ENCODE measurements at places on chromosomes 16 and 17.
A peak's percentile ranks its signal among the peaks of the same experiment; 100 is the strongest.

- no peak for DNase-seq
These were observed 746 bp downstream of the GNAO1 start for GRCh38 chr16:56191835-56192634.

- no peak for DNase-seq
These were observed 451.5 kb upstream of the HSBP1 start for GRCh38 chr16:83356266-83356665.

DNA sequence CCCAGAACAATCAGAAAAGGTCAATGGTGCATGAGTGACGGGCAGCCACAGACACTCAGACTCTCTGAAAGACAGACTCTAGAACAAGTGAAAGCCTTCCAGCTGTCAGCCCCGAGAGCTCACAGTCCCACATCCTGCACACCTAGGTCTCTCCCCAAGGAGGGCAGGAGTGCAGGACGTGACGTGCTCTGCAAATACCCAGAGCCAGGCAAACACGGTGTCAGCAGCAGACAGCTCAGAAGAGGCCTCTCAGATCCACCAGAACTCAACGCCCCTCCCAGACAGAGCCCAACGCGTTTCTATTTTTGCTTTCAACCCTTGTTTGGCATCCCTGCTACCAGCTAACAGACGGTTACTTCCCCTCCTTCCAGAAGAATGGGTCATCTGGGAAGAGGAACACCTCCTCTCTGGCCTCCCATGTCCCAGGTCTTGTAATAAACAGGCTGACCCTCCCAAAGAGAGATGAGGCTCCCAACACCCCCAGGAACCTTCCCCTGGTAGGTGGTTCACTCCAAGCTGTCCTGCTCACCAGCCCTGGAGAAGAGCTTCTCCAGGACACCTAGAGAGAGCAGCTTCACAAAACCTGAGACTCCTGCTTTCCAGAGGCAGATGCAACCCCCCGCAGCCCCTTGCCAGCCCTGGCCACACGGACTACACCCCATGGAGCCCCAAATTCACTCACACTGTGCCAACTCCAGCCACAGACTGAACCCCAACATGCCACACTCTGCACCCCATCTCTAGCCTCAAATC, 7.6 kb downstream of the PITPNM3 start:
- no peak for DNase-seq

DNA sequence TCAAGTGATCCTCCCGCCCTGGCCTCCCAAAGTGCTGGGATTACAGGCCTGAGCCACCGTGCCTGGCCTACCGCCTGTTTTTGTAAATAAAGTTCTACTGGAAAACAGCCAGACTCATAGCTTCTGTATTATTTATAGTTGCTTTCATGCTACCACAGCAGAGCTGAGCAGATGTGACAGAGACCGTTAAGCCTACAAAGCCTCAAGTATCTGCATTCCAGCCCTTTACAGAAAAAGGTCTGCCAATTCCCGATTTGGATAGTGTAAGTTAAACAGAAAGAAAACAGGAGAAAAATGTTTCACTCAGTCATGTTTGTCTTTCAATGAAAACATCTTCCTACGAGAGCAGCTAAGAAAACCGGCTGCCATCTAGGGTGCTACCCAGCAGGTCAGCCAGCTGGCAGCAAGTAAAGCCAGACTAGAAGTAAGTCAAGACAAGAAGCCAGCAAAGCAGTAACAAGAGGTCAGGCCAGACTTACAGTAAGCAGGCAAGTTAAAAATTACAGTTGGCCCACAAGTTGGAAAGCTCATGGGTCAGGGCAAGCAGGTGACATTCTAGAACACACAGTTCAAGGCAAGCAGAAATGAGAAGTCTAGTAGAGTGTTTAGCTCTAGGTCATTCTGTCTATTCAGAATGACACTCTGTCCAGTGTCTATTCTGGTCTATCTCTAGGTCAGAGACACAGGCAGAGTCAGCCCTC, 17.7 kb downstream of the NCBP3 start:
- no peak for DNase-seq

DNA sequence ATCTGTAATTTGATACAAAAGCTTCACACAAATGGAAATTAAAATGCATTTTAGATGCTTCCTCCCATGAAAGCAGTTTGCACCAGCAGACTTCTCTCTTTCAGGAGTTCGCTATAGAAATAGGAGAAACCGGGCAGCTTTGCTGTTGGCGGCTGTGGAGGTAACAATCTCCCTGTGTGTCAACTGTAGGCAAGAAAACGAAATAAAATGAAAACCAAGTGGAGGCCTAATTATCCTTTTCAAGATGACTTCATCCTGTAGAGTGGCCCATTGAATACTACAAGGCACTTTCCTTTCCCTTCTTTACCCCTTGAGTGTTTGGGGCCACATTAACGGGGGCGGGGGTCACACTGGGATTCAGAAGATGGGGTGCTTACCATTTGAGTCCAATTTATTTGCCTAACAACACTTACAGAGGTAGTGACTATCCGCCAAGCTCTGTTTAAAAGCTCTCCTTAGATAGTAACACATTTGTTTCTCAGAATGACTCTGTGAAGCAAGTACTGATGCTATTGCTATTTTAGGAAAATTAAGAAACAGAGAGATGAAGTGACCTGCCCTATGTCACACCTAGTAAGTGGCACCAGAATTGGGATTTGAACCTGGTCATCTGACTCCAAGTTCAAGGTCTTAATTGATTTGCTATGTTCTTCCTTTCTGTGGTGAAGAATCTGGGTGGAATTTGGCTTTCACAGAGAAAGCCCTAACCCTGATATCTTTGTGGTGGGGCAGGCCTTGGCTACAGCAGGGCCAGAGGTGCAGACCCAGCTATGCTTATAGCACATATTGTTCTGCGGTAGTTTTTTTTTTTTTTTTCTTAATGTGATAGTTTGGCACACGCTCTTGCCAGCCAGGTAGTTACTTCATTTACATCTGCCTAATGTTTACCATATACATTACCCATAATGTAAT, 125.5 kb upstream of the MPHOSPH6 start:
- DNase-seq = no peak

DNA sequence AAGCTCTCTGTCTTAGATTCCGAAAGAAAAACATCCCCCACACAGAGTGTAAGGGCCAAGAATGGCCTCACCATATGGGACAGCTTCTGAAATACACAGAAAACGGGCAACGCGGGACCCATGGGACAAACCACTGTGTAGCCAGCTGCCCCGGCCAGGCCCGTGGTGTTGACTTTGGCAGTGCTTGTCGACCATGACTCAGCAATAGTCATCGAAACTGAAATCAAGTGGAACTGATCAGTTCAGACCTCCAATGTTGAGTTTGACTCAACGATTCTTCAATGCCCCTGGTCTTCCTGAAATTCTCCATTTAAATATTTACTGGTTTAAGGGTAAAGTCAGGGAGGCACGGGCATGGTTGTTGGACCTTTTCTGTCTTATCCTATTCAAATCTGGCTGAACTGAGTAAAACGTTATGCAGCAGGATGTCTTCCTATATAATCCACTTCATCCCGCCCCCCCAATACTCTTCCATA, 27.5 kb downstream of the ZFHX3 start:
- no peak for DNase-seq

GRCh38 chr17:65633146-65633881, 71.9 kb upstream of the AXIN2 start:
- no peak for DNase-seq

DNA sequence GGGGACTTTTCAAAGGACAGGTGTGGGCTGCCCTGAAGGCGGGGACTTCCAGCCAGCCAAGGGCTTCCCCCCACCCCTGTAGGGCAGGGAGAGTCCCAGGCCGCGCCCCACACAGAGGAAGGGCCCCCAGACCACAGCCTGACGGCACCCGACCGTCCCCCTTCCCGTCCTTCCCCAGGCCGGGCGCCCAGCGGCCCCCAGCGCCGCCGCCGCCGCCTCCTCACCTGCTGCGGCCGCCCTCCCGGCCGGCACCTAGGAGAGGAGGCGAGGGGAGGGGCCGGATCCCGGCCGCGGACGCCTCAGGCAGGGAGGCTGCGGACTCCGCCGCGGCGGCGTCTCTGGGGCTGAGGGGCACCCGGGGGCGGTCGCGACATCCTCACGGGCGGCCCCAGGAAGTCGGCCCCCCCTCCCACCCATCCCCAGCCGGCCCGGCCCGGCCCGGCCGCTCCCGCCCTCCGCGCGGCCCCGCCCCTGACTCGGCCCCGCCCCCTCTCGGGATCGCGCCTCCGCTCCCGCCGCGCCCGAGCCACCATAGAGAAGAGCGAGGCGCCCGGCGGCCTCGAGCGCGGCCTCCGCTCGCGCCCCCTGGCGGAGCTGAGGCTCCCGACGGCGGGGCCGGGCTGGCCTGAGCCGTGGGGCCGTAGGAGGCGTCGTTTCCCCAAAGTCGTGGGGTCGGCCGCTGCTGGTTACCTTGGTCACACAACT, 25.5 kb upstream of the RFFL start:
- peak; percentile 42 for DNase-seq

DNA sequence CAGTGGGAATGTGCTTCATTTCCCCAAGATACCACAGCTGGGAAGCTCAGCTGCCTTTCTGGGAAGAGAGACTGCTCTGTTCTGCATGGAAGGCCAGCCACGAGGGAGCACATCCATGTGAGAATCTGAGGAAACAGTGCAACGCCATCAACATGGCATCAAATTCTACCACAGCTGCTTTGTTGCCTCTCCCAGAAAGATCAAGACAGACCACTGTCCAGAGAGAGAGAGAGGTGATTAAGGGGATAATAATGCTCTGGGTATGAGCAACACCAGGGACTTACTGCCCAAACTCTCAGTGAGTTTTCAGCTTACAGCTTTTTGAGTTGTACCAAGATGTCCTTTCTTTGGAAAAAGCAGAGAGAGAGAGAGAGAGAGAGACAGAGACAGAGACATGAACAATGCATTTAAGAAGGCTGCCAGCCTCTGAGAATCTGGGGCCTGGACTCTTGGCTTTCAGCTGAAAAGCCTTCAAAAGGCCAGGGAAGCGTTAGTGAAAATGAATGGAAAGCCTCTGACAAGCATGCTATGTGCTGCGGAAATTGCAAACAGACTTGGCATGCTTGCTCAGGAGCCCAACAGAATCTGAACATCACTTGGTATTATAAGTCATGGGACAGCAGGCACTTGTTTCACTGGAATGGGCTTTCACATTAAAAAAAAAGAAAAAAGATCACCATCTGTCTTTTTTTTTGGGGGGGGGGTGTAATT, 223.1 kb downstream of the MAP2K6 start:
- no peak for DNase-seq

GRCh38 chr16:78955206-78955605, 645.3 kb downstream of the MAF start:
- no peak for DNase-seq

GRCh38 chr17:11644265-11645212, 46.3 kb downstream of the DNAH9 start:
- DNase-seq = peak; percentile 28

- no peak for DNase-seq
These were observed 105.9 kb downstream of the ENGASE start for GRCh38 chr17:79180358-79181005.

DNA sequence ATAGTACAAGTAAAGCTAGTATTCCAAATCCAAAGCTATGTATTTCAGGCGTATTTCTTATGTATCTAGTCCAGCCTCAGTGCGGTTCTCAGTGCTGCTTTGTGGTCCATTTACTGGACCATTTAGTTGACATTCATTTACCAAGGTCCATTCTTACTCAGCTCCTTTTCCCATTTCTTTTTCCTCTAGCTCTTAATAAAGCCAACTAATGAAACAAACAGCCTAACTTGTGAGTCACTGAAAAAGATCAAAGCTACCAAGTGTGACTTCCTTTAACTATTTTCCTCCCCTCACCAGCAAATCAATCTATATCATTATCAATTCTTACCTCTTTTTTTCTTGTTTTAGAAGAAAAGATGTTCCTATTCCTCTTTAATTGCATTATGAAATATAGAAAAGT, 64.0 kb downstream of the CYB561 start:
- DNase-seq = no peak

GRCh38 chr17:58605986-58606385, 85.9 kb downstream of the TEX14 start:
- no peak for DNase-seq

- DNase-seq = no peak
These were observed 81.7 kb downstream of the YPEL2 start for GRCh38 chr17:59413014-59413766.

DNA sequence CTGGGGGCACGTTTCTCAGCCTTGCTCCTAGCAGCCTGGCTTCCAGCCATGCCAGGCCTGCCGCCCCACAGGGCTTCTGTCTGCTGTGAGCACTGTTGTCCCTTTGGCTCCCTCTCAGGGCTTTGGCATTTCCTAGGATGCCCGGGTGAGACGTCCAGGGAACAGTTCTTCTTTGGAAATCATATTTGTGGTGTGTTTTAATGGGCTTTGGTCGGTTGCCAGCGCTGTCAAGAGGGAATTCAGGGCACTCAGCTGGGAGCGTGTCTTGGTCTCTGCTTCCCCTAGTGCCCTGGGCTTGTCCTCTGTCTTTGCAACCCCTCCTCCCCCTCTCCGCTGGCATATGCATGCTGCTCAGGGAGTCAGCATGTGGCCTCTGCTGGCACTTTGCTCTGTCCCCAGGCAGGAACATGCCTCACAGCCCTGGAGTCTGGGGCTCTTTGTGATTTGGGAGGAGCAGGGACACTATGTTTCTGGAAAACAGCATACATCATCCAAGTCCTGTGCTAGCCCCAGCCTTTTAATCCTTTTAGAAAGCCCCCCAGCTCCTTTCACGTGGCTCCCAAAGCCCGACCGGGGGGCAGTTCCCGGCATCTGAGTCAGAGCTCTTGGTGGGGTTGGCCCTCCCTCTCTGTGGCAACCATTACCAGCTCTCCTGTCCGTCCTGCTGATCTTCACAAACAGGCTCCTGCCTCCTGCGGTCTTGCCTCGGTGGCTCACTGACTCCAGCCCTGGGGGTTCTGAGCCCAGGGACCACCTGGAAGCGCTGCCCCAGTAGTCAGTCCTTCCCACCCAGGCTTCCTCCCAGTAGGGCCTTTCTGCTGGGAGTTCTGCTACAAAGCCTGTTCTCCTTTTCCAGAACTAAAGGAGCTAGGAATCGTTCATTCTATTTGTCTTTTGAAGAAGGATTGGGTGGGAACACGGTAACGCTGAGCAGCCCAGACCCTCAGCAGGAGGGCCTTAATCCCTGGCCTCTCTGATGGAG, 26.7 kb downstream of the SAP30BP start:
- peak; percentile 78 for DNase-seq

- no peak for DNase-seq
These were observed 47.7 kb downstream of the BEAN1 start for GRCh38 chr16:66474750-66475199.

GRCh38 chr16:2719328-2720063, 528 bp downstream of the PRSS27 start:
- DNase-seq = no peak

GRCh38 chr16:81097230-81097629, 1.0 kb upstream of the GCSH start:
- no peak for DNase-seq

GRCh38 chr16:2002406-2003230, 7.0 kb downstream of the ZNF598 start:
- DNase-seq = no peak

- DNase-seq = no peak
These were observed 1.0 kb upstream of the RHOT1 start for GRCh38 chr17:32141258-32141657.

- no peak for DNase-seq
These were observed 136.7 kb downstream of the XYLT1 start for GRCh38 chr16:17334096-17334495.

DNA sequence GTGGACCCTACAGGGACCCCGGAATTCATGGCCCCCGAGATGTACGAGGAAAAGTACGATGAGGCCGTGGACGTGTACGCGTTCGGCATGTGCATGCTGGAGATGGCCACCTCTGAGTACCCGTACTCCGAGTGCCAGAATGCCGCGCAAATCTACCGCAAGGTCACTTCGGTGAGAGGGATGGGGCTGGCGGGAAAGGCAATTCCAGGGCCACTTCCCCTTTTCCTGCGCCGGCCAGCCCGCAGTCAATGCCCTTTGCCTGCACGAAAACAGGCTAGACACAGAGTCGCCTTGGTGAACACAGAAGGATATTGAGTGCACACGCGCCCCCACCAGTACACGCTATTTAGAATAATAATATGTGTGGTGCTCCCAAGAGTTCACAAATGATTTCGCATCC, 4.0 kb downstream of the WNK4 start:
- no peak for DNase-seq
